ENCODE measurements at places on chromosomes 16 and 17.

DNA sequence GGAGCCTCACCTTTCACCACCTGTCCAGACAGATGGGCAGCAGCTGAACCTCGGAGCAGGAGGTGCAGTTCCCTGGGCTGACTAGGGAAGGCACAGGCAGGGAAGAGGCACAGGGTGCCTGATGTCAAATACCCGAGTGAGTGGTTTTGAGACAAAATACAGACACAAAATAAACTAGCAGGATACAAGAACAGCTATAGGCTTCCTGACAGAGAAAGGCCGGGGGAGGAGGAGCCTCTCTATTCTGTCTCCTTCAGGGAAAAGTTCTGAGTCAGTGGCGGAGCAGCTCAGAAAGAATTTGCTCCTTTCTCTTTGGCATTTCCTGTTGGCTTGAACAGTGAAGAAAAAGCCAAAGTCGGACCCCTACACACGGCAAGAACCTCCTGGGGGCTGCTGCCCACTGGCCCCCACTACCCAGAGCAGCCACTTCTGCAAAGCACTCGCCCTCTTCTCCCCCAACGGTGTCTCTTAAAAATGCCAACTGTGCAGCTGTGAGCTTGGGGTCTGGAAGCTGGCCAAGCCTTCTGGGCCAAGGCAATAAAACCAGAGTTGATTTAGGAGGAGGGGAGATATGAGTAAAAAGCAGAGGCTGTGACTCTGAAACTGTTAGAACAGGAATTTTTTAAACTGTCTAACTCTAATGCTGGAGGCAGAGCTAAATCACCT lies 14.4 kb upstream of the FAAP100 start:
- no peak for DNase-seq

DNA sequence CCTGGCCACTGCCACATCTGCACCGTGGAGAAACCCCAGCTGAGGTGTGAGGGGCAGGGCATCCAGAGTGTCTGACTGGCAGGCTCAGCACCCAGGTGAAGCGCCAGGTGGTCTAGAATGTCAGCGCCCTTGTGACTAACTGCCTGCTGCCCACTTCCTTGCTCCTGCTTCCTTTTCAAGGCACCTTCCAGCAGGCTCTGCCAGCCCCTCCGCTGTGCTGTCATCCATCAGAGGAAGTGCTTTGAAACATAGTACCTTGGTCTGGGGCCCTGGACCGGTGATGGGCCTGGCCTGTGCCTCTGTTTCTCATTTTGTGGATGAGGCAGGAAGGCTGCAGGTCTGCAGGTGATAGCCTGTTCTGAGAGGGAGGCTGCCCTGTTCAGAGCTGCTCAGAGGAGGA lies 5.5 kb downstream of the SPNS2 start:
- DNase-seq: no peak

GRCh38 chr16:6363896-6364607 lies 968.6 kb upstream of the RBFOX1 start:
- no peak for DNase-seq

DNA sequence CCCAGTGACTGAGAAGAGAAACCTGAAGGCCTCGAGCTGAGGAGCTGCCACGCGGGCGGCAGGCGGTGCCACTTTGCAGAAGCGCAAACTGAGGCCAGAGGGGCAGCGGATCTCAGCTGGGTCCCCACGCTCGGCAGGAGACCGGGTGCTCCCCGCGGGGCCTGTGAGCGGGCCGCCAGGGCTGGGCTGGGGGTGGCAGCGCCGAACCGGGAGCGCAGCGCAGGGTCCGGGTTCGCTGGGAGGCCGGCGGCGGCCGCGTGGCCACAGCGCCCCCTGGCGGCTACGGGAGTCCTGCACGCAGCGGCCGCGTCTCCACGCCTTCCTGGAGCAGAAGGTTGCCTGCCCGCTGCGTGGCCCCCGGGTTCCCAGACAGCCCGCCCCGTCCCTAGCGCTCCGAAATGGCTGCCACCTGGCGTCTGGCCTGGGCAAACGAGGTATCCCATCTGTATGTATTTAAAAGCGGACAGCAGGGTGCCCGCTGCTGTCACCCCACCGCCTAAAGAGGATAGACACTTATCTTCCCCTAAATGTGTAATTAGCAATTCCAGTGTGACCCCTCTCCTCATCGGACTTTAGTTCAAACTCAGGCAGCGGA lies 96.1 kb upstream of the CDH5 start:
- peak; percentile 43 for DNase-seq

DNA sequence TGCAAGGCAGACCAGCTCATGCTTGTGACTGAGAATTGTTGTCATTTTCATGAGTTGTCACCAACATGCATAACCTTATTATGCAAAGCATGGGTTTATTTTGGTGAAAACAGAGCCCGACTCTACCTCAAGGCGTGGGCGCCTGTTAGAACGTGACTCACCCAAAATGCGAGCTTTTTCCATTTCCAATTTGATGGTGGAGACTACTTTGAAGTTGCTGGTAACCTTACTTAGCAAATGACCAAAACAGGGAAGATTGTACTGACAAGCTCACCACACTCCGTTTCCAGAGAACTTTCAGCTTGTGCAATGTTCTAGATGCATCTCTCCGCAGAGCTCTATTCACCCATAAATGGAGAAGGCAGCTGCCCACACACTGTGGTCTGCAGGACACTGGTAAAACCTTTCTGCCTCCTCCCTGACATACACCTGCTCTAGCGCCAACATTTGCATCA lies 284.5 kb downstream of the MAF start:
- no peak for DNase-seq

DNA sequence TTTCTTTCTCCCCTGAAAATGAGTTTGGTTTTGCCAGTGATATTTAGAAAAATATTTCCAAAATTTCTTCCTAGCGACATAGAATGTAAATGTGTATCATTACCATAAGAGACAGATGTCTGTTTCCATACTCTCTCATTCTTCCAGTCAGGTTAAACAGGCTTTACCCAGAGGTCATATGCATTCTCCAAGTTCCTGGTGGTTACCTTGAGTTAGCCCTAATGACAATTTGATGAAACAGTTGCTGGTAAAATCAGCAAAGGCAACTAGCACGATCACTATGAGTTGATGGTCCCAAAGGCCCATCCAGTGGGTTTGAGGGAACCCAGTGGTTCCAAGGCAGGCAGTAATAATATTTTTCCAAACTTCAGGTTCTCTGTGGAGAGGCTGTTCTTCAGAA lies 103.6 kb upstream of the TBX2 start:
- no peak for DNase-seq
